ENCODE measurements at places on chromosomes 12 and 14. TPM values are rescaled to one million over a fixed set of nuclear protein-coding genes. Genes with fewer than 3 reads are reported as not detected.
A peak's percentile ranks its signal among the peaks of the same experiment; 100 is the strongest.

IL31 gene
- polyA plus RNA-seq, result not detected

PLD4 gene
- 0.05 TPM for polyA plus RNA-seq

DNA sequence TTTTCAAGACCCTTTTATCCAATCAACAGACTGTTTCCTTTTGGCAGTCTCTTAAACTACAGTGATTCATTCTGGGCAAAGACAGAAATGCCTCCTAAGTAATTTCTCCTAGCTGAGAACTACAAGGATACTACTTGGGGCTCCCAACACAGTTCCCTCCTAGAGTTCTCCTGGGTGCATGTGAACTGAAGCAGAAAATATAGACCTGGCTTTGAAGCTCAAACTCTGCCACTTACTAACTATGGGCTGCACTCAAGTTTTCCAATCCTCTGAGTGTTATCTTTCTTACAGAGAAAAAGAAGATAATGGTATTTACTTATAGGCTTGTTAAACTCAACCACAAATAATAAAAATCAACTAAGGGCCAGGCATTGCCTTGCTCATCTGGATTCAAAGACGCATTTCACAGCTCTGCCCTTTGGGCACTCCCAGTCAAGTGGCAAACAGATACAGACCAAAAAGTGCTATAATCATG is 97.6 kb downstream of the EFCAB11 start:
- peak; percentile 36 for DNase-seq

DNA sequence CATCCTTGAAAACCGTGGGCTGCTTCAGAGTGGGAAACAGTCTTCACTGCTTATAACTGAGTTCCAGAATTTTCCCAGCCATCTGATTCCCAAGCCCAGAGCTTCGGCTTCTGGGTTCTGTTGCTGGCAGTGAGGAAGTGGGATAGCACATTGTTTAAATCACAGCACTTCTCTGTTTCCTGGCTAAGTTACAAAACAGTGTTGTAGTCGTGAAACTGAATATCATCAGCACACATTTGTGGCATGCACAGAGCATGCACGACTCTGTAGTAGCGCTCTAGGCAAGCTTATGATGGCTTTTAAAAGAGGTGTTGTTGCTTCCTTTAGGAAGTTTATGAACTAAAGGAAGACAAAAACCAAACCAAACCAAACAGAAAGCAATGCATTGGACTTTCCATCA is 1005.5 kb downstream of the NRXN3 start:
- DNase-seq, result no peak

GRCh38 chr12:95790917-95791849 is 619 bp upstream of the NTN4 start:
- no peak for DNase-seq
